ENCODE measurements at places on chromosomes 5 and 9.

DNA sequence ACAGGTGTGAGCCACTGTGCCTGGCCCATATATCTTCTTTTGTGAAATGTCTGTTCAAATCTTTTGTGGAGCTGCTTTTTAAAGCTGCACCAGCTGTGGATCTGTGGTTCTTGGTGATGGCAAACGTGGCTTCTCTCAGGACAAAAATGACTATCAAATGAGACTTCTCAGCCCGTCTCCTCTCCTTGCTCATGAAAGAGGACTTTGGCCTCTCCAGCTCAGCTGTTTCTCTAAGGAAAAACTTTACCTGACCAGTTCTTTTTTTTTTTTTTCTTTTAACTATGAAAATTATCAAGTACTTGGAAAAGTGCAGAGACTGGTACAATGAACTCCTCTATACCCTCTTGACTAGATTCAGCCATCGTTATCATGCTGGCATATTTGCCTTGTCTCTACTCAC, 44.8 kb downstream of the RALGPS1 start:
- no peak for DNase-seq

DNA sequence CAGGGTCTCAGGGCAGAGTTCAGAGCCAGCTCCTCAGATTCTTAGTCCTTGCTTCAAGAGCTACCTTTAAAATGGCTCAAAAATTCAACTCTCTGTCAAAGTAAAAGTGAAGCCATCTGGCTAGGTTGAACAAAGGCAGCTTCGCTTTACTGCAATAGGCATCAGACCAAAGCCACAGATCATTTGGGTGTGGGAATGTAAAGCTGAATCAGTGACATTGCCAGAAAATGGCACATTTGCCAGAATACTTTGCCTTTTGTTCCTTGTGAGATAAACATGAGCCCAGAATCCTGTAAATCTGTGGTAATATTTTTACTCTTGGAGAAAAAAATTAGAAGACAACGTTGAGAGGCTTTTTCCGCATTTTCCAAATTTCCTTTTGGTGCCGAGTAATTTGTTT, 210.5 kb downstream of the PALM2AKAP2 start:
- DNase-seq: no peak

- no peak for DNase-seq
These were observed 112.4 kb downstream of the INVS start for GRCh38 chr9:100211476-100211875.

DNA sequence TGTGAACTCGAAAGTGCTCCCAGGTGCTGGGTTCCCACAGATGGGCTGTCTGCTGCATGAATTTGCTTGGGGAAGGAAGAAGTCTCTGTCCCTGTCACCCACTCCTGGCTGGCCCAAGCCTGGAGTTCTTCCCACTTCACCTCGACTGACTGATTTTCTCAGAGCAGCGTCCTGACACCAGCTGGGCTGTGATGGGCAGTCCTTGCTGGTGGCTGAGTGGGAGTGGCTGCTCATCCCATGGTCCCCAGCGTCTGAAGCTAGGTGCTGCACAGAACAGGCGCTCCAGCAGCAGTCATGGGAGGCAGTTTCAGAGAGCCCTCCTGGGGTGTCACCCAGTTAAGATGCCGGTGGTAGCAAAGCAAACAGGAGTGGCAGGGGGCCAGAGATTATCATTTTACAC, 10.1 kb upstream of the NEURL1B start:
- no peak for DNase-seq

DNA sequence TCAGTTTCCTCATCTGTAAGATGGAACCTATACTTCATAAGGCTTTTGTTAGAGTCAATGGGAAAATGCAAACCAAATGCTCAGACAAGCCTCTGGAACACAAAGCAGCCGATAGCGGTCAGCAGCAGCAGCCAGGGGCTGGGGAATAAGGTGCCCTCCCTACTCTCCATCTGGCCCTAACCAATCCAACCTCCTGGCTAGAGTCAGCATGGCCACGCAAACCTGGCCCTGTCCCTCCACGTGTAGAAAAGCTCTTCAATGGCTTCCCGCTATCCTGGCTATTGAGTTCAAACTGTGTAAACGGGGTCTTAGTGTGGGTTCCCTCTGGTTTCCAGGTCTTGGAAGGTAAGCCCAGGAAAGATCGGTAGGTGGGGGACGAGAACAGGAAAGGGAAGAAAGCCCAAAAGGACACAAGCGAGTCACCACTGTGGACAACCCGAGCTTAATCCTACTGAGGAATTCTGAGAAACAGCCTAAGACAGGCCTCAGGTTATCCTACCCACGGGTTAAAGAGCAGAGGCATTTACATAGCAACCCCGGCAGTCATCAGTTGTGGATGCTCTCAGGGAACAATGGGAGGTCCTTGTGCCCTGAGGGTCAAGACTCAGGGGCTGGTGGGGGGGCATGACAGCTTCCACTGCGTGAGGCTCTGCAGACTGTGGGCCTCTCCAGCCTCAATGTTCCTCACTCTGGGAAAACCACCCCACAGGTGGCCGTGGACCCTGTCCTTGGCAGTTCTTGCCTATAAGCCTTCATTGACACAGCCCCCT, 30.9 kb downstream of the FABP6 start:
- no peak for DNase-seq

DNA sequence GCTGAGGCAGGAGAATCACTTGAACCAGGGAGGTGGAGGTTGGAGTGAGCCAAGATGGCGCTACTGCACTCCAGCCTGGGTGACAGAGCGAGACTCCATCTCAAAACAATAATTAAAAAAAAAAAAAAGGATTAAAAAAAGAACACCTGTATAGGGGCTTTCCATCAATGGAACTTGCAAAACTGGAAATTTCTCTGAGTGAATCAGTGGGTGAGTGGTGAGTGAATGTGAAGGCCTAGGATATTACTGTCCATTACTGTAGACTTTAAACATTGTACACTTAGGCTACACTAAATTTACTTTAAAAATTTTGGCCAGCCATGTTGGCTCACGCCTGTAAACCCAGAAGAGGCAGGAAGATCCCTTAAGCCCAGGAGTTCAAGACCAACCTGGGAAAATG, 5.7 kb upstream of the RARS1 start:
- no peak for DNase-seq

- no peak for DNase-seq
These were observed 78.7 kb downstream of the ACTL7B start for GRCh38 chr9:108776920-108777639.
